ENCODE measurements at places on chromosomes 6 and 20.

- peak; percentile 70 for DNase-seq
These were observed 99.8 kb upstream of the FOXA2 start for GRCh38 chr20:22684072-22684762.

DNA sequence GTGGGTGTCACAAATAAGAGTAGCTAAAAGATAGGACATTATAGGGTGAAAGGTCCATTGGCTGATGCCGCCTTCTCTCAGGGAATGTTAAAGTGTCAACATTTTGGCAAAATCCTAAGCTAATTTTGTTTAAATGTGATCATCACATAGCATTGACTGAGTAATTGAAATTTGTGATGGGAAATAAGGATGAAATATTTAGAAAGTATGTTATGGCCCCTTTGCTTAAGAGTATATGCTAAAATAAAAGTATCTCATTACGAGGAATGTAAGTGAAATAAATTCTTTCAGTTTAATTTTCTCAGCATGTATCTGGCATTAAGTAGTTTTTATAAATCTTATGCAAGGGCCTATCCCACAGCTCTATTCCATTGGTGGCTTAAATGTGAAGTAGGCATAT lies 229.2 kb downstream of the PRL start:
- no peak for DNase-seq

DNA sequence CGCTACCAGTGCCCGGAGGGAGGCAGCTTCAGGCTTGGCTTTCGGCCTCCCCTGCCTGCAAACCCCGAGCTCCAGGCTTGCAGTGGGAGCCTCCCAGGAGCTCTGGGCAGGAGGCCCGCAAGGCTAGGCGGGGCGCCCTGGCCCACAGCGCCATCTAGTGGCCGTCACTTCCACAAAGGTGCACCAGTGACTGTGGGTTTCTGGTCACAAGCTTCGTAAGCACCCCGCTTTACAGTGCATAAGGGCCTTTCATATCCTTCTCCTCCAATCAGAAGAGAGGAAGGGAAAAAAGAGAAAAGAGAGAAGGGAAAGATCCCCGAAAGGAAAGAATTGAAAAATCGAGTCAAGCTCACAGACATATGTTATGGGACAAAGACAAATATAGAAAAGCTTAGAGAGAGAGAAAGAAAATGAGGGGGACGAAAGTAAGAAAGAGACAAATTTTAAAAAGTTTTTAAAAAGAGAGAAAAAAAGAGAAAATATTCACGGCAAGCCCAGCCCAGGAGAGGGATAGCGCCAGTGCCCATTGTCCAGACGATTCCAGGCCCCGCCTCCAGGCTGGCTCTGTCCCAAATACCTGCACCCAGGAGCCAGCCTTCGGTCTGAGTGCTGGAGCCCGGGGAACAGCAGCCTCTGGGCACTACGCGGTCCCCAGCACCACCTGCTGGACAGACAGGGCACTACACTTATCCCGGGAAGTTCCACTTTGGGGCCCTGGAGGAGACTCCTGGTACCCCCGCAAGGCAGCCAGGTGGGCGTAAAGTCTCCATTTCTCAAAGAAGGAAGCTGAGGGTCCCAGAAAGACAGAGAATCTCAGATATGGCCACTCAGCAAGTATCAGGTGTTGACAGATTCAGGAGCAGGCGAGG lies 207.1 kb downstream of the PREX1 start:
- peak; percentile 87 for DNase-seq

DNA sequence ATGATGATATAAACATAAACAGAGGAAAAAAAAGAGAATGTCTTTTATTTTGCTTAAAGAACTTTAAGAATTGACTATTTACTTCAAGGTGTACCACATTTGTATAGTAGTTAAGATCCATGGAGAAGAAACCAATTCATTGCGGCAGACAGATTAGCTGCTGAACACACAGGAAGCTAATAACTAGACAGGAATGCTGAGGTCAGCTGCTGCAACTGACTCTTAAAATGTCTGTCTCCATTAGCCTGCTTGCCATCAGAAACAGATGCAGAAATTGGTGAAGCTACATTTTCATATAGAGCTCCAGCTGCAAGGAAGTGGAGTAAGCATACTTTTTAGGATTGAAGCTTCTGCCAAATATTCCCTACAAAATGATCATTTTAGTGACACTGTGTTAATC lies 939.5 kb downstream of the EPHA7 start:
- no peak for DNase-seq

DNA sequence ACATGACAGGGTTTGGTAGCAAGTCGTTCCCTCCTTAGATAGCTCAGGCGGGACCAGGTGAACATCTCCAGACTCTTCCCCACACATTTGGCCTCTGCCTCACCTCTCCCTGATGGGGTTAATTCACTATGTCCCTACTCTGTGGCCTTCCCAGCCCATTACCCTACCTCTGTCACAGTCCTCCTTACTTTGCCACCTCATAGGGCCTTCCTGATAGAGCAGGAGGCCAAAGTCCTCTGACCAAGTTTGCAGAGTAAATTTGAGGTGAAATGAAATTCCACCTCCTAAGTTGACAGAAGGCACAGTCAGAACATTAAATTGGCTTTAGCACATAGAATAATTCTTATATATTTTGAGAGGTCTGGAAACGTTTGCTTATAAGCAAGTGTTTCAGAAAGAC lies 53.1 kb upstream of the ARMC2 start:
- no peak for DNase-seq

Measured in GM10248 (cell line).